Fibroblast of skin of scalp (primary cell): ENCODE measurements at places on chromosomes 6 and 20.

GRCh38 chr20:15674253-15675060 is 898.8 kb downstream of the KIF16B start:
- peak; percentile 48 for DNase-seq

- DNase-seq, result no peak
These were observed 92.4 kb upstream of the MAFB start for GRCh38 chr20:40781327-40782042.

- DNase-seq, result peak; percentile 53
These were observed 95.9 kb upstream of the COL21A1 start for GRCh38 chr6:56343295-56343694.

- DNase-seq, result no peak
These were observed 443.8 kb downstream of the BCKDHB start for GRCh38 chr6:80550281-80550680.

DNA sequence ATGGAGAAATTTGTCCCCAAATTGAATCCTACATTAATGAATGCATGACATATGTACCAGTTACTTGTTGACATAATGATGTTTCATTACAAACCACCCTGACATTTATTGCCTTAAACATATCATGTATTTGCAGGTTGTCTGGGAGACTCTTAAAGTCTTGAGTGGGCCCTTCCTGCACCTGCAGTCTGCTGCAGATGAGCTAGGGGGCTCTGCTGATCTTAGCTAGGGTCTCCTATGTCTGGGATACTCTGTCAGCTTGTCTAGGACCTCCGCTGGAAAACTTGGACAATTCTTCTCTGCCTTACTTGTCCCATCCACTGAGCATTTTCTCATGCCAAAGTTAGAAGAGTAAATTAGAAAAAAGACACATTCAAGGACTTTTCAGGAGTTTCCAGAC is 581.6 kb downstream of the HAO1 start:
- no peak for DNase-seq

DNA sequence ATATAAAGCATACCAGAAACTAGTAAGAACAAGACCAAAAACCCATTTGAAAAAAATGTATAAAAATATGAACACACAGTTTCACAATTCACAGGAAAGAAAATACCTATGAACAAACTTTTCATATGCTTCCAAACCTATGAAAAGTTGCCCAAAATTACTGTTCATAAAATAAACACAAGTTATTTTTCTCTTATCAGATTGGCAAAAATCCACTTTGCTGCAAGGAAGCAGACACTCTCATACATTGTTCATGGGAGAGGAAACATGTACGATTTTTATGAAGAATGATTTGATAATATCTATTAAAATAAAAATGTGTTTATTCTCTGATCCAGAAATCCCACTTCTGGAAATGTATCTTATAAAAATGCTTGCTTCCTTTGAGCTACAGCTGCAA is 40.0 kb upstream of the OCSTAMP start:
- DNase-seq, result no peak

DNA sequence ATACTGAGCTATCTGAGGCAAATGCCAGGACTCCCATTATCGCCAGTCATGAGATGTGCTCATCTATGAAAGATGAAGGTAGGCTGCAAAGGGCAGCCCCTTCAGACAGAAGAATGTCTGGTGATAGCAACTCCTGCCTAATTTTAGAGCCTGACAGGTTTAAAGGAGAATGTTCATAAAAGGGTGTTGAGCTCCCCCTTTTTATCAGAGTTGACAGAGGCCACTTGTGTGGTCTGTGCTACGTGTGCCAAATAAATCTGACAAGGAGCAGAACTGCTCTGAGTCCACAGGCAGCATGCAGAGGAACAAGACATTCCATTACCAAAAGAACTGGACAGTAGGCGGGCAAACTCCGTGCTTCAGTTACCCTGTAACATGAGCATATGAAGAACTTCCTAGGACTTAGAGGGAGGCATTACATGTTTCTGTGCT is 101.8 kb downstream of the PREP start:
- peak; percentile 24 for DNase-seq

- no peak for DNase-seq
These were observed 9.4 kb upstream of the MROH8 start for GRCh38 chr20:37188787-37189186.

DNA sequence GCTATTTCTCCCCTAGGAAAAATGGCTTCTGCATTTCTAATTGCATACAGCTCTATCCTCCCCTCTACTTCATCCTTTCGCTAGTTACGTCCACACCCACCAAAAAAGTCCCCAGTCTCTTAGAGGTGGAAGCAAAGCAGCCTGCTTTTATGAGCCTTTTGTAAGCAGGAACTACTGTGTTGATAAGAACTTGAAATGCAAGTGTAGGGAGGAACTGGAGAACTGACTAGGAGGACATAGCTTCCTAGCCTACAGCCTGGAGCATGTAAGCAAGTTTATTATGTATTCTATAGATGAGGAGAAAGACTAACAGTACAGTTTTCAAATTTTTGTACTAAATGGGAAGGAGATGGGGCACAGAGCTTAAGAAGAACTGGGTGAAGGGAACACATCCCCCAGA is 10.3 kb downstream of the ARHGAP18 start:
- DNase-seq, result no peak

DNA sequence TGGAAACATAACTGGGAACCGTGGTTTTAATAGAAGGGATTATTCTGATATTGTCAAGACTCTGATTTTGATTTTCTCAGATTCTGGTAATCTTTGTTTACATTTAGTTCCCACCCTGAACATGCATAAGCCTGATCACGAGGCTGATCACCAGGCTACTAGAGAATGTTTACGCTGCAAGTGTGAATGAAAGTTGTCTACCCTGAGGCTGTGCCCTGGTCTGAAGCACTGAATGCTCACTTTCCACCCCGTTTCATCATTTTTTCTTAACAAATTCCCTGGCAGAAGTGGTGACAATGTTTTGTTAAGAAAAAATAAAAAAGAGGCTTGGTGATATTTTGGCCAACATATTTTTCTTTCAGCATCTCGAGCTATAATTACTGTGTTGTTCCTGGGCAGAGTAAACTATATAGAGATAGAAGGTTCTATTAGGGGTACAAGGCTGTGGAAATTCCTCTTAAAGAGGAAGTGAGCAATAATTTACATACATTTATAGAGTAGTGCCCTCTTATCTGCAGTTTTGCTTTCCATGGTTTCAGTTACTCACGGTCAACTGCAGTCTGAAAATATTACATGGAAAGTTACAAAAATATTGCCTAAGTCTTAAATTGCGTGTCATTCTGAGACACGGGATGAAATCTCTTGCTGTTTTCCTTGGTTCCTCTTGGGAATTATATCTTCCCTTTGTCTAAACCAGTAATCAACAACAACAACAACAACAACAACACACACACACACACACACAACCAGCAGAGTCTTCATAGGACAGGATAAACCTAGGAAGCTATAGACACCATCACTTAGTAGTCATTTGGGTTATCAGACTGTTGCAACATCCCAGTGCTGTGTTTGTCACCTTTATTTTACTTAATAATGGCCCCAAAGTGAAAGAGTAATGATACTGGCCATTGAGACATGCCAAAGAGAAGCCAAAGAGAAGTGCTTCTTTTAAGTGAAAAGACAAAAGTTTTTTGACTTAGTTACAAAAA is 566.6 kb upstream of the CITED2 start:
- peak; percentile 34 for DNase-seq

DNA sequence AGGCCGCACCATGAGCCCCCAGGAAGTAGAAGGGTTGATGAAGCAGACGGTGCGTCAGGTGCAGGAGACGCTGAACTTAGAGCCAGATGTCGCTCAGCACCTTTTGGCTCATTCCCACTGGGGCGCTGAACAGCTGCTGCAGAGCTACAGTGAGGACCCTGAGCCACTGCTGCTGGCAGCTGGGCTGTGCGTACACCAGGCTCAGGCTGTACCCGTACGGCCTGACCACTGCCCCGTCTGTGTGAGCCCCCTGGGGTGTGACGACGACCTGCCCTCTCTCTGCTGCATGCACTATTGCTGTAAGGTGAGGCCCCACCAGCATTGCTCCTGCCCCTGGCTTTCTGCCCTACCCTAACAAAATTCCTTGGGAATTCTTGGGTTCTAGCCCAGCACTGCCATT is 13.1 kb downstream of the DNPH1 start:
- no peak for DNase-seq

GRCh38 chr20:12014276-12014675 is 96.6 kb downstream of the BTBD3 start:
- DNase-seq, result peak; percentile 56

GRCh38 chr6:110338820-110339470 is 19.2 kb downstream of the METTL24 start:
- DNase-seq, result no peak

DNA sequence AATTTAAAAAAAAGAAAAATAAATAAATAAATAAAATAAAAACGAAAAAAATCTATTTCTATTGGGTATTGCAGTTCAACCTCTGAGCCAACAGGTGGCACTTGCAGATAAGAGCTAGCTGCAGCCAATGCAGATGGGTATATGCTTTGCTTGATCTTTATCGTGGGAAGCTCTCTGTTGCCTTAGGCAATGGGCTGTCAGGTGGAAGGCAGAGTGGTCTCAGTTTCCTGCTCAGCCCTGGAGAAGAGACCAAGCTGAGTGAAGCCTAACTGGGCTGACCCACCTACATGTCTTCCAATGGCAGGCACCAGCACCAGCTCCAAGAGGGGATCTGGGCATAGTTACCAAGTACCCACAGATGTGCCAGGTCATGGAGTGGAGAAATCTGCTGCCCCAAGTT is 95.0 kb downstream of the AK9 start:
- peak; percentile 37 for DNase-seq

GRCh38 chr6:157283330-157283898 is 39.9 kb downstream of the TMEM242 start:
- no peak for DNase-seq

DNA sequence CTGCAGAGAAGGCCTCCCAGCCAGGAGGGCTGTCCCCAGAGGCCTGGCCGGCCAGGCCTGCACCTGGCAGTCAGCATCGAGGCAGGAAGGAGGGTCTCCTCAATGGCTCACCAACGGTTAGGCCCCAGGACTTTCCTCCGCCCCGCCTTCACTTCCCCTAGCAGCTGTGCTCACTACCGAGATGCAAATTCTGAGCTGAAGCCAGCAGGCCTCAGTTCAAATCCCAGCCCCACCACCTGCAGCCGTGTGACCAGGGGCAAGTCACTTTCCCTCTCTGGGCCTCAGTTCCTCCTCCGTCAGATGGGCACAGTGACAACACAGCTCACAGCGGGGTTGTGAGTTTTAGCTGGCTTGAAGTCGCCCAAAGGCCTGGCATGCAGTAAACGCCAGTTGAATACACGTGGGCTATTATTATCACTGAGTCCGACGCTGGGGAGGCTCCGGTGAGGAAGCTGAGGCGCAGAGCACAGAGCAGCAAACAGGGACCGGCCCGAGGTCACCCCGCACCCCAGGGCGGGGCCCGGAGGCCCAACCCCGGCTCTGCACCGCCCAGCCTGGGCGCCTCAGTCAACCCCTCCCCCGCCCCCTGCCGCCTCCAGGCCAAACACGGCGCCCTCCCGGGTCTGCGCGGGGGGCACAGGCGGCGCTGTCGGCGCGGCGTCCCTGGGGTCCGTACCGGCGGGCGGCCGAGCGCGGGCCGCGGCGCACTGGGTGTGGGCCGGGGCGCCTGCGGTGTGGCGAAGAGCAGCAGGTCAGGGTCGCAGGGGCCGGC is 671 bp downstream of the E2F1 start:
- DNase-seq, result no peak

DNA sequence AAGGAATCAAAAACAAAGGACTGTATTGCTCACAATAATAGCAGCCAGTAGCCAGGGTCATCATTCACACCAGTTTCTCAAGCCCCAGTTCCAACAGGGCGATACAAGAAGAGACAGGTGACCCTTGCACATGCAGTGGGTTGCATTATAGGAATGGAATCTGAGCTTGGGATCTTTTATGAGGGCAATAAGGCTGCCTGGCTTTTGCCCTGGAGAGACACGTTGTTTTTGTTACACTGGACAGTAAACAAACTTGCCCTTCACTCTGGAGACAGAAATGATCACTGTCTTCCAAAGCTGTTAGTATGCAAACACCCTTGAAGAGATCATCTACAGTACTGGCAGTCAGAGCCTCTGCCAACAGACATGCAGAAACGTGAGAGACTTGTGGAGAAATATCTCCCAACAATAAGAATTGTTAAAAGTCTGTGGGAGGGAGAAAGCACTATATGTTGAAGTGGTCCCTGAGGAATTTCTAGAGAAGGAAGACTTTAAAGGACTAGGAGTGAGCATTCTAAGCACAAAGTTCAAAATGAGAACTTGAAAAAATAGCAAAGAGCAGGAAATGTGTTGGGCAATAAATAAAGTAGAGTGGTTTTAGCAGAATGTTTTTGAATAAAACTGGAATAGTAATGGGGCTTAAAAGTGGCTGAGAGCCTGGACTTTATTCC is 6.2 kb upstream of the COL12A1 start:
- no peak for DNase-seq

DNA sequence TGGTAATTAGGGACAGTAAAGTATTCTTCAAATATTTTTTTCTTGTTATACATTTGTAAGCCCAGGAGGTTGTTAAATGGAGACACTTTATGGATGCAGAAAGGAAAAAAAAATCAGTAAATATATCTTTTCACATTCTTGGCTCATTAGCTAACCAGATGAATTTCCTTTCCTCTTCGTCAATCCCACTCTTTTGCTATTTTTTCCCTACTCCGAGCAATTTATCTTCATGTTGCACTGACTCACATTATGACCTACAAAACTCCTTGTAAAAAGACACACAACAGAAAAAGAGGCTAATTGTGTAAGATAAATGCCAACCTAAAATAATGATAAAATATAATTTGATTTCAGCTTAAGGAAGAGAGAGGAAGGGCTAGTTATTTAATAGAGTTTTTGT is 472.9 kb upstream of the ZNF337 start:
- peak; percentile 42 for DNase-seq

DNA sequence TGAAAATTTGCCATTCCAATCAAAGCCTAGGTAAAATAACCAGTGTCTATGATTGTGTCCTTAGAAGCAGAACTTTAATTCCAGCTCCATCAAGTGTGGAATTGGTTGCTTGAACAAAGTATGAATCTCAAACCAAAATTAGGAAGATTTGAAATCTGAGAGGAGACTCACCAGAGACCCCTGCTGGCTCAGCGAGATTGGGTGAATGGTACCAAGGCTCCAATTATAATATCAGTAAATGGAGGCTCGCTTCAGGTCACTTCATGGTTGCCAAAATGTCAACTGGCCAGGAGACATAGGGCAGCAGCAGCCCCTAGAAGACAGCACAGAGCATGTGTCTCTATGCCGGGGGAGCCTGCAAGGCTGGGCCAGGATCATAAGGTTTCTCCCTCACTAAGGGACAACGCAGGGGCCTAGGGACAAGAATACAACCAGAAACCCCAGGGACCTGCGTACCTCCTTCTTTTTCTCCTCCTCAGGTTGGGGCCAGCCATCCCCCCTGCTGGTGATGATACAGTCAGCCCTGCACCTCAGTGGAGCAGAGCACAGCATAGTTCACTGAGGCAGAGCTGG is 14.0 kb downstream of the RBL1 start:
- no peak for DNase-seq

GRCh38 chr6:133300896-133301295 is 59.7 kb downstream of the EYA4 start:
- no peak for DNase-seq
